ENCODE measurements at places on chromosomes 2 and 18.

GRCh38 chr2:197846777-197847176, 42.4 kb downstream of the PLCL1 start:
- no peak for DNase-seq

DNA sequence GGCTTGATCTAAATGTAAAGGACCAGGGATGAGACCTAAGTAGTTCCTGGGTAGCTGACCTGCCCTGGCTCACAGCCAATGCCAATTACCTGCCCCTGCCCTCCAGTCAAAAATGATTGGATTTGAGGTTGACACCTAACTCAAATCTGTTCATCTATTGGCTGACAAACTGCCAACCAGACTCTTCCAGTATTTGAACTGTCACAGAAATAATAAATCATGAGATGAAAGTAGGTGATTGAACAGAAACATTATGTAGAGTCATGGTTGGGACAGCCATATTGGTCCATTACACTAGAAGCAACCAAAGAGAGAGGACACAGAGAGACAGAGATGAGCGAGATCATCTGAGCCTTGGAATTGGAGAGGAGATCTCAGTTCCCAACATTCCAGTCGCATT, 109.1 kb downstream of the ATL2 start:
- no peak for DNase-seq

DNA sequence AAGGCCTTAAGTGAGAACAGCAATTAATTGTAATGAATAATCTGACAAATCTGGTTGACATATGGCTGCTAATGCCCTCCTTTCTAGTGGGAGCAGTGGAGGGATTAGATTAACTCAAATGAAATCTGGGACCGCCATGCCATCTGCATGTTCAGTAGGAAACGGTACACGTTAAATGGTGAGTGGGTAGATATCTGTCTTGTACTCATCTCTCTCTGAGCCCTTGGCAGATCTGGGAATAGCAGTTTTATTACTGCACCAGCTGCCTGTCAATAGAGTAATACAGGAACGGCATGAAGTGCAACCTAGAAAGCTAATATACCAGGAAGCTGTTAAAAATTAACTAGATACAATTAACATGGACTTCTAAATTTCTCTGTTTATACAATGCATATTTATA, 258.8 kb downstream of the GPD2 start:
- DNase-seq: no peak

DNA sequence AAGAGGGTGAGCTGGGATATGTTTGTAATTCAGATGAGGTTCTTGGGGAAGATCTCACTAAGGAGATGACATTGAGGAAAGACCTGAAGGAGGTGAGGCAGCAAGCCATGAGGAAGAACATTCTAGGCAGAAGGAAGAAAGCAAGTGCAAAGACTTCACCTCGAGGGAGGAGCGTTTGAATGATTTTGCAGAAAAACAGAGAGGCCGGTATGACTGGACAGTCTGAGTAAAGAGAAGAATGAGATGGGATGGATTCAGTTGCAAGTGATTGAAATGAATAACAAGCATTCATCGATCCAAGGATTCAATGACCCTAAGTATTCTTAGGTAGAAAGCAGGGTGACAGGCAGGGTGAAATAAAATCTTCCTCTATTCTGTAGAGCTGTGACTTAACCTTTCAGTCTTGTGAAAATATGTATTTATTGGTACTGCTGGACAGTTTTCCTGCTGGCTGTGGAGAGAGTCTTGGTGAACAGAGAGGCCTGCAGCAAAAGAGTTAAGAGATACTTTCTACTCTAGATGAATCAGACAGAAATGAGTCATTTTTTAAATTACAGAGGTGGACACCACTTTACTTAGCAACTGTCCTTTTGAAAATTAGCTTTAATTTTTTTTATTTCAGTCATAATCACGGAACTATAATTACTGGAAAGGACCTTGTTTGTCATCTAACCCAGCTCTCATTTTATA, 278.4 kb downstream of the LRRTM1 start:
- no peak for DNase-seq

- DNase-seq: no peak
These were observed 63.7 kb upstream of the HPCAL1 start for GRCh38 chr2:10238991-10239485.

DNA sequence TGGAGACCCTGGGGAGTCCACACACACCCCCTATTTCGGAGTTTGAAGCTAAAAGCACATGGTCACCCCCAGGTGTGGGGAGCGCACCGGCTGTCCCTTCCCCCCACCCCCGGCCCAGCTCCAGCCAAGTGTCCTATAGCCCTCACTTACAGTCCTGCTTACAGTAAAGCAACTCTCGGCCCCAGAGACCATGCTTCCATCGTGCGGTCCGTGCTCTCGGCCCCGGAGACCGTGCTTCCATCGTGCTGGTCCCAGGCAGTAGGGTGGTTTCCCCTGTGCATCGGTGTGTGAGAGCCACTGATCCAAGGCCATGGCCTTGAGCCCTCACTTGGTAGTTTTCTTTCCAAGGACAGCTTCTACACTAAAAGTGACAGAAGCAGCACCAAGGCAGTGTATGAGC, 48.7 kb downstream of the GBX2 start:
- DNase-seq: no peak

DNA sequence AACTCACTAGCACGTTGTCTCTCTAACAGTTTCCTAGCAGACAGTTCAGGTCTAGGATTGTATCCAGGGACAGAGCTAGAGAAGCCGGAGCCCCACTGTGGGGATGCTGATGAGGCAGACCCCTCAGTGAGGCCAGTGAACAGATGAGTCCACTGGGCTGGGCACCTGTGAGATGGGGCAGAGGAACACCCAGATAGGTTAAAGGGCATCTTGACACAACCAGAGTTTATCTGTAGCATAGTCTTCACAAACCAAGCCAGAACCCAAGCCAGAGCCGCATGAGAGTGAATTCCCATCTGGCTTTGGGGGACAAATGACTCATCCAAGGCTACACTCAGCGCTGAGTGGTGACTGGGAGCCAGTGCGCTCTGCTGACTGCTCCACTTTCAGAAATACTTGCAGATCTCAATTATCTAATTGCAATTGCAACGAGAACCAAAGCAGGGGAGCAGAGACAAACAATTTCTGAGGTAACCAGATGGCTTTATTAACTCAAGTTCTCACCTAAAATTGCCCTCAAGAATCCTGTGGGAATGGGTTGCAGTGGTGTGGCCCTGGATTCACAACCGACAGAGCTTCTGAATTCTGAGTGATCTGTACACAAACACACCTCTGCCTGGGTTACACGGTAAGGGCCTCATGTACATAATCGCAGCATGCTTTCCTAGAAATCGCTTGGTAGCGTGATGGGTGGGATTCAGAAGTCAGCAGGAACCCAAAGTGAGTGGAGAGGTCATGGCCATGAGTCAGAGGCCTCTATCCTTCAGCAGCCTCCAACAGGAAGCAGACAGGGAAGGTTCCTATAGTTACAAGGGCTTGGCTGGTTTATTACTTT, 48.7 kb upstream of the MSH2 start:
- DNase-seq: peak; percentile 34

DNA sequence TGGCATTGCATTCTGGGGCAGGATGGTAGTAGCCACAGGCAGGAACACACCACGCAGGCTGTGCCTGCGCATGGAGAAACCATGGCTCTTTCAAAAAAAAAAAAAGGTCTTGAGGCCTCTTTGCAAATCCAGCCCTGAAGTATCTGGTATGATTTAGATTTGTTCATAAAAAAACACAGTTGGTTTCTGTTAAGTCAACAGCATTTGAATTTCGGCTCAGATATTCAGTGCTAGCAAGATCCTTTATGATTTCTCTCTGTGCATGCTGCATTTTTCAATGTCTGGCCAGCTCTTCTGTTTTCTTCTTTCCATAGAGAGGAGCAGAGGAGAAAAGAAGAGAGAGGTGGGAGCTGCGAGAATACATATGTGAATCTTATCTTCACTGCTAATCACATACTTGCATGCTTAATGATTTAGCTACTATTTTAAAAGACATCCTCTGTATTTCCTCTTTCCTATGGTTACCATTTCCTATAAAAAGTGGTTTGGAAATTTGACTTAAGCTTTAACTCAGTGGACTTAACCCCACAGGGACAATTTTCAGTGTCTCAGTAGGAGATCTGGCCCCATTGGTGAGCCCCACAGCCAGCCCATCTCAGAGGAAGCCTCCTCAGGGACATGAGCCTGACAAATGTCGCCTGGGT, 214.3 kb upstream of the APCDD1 start:
- no peak for DNase-seq

- DNase-seq: no peak
These were observed 198.9 kb upstream of the SH3BP4 start for GRCh38 chr2:234752966-234753365.

- no peak for DNase-seq
These were observed 20.2 kb downstream of the CHST9 start for GRCh38 chr18:27164905-27165304.

- DNase-seq: no peak
These were observed 28.9 kb downstream of the MRO start for GRCh38 chr18:50790948-50791347.

DNA sequence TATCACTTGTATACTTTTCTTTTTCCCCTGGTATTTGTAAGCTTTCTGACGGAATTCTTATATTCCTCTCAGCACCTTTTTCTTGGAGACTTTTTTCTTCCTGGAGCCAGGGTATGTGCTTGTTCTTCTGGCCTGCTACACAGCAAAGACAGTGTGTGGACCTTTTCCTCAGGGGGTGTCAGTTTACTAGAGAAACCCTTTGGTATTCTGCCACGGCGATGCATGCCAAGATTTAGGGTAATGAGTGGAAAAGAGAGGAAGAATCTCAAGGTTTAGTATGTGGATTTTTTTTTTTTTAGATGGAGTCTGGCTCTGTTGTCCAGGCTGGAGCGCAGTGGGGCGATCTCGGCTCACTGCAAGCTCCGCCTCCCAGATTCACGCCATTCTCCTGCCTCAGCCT, 152.2 kb downstream of the PHLPP1 start:
- no peak for DNase-seq

GRCh38 chr2:177852389-177852788, 220.2 kb downstream of the PDE11A start:
- no peak for DNase-seq

DNA sequence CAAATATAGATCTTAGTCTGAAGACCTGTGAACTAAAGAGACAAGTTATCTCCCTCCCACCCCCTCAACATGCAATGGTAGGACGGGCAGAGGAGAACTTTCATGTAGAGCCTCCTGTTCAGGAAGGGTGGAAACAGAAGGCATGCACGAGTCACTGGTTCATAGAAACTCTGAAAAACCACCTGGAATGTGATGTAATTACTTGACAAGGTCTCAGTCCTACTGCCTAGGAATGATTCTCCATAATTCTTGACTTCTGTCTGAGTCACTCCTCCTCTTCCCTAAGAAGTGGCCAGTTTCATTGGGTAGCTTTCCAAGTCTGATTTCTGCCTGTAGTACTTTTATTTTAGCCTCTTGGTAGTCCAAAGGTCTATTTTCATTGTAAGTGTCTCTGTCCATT, 277.3 kb downstream of the PTPRM start:
- no peak for DNase-seq

- DNase-seq: peak; percentile 68
These were observed 142.0 kb upstream of the UNC80 start for GRCh38 chr2:209629597-209629996.

DNA sequence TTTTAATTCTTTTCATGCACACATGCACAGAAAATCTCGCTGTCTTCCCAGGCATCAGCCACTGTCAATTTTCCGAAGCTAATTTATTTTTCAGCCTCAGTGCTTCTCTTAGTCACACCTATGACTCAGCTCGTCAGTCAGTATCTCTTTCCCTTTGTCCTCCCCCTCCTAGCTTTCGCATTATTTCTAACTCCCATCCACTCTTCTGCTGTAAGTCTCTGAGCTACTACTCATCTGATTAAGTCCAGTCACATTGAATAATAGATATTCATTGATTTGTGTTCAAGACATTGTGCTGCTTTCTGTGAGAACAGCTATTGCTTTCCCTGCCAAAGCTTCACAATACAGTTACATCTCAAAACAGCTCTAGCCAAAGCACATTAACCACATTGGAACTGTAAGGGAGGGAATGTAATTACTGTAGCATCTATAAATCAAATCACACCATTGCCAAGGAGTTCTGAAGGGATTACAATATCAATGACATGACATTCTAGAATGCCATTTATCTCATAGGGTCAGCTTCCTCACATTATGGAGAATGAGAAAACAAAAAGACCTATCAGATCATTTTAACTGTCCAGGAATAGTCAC, 89.4 kb downstream of the SCN3A start:
- no peak for DNase-seq

GRCh38 chr18:4256766-4257417, 198.2 kb downstream of the DLGAP1 start:
- no peak for DNase-seq

GRCh38 chr2:208531361-208531760, 124.8 kb downstream of the PTH2R start:
- DNase-seq: no peak

GRCh38 chr18:26630596-26630995, 82.2 kb upstream of the KCTD1 start:
- DNase-seq: no peak

GRCh38 chr18:48142353-48142752, 211.9 kb upstream of the SMAD2 start:
- DNase-seq: no peak

GRCh38 chr2:119259296-119259860, 35.7 kb downstream of the STEAP3 start:
- DNase-seq: no peak

DNA sequence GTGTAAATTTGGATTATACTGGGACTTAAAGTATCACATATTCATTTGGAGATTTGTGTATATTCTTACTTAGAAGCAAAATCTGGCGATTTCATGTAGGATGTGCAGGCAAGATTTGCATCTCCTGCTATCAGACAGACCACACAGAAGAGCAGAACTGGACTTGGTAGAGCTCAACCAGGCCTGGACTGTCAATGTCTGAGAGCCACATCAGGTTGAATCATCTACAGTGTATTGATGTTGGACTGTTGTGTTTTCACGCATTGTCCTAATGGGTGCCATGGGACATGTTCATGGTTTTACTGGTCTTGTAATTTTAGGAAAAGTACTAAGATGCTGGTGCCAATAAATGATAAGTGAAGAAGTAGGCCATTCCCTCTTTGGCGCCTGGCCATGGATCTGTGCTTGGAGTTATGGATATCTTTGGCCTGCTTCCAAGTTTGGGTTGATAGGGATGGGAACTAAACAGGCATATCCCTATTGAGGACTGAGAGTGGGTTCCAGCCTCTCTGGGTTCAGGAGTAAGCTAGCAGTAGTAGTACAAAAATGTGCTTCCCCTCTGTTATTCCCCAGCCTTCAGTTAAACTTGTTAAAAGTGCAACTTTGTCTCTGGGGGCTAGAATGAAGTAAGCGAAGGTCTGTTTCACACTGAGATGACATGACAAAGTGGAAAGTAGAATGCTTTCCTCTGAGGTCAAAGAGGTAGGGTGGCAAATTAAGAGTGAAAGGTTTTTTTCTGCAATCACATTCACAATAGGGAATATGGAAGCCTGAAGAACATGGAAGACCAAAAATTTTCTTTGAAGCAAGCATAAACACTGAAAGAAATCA, 49.2 kb upstream of the NEMP2 start:
- DNase-seq: no peak

DNA sequence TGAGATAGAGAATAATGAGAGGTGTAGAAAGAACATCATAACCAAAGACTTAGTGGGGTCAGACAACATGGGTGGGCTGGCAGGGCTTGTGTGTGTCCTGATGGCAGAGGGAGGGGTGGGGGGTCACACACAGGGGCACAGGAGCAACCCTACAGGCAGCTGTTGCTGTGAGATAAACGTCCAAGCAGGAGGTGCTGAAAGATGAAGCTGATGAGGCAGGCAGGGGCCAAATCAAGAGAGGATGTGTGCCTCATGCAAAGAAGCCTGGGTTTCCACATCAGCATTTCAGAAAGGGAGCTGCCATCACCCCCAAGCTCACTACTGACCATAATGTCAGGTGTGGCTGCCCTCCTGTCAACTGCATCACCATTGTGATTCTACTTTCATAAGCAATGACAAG, 16.0 kb upstream of the SKA1 start:
- no peak for DNase-seq

GRCh38 chr2:126879348-126880298, 19.1 kb upstream of the TEX51 start:
- DNase-seq: no peak
